Central memory CD4-positive, alpha-beta T cell (primary cell): ENCODE measurements at places on chromosomes 1 and 21.

DNA sequence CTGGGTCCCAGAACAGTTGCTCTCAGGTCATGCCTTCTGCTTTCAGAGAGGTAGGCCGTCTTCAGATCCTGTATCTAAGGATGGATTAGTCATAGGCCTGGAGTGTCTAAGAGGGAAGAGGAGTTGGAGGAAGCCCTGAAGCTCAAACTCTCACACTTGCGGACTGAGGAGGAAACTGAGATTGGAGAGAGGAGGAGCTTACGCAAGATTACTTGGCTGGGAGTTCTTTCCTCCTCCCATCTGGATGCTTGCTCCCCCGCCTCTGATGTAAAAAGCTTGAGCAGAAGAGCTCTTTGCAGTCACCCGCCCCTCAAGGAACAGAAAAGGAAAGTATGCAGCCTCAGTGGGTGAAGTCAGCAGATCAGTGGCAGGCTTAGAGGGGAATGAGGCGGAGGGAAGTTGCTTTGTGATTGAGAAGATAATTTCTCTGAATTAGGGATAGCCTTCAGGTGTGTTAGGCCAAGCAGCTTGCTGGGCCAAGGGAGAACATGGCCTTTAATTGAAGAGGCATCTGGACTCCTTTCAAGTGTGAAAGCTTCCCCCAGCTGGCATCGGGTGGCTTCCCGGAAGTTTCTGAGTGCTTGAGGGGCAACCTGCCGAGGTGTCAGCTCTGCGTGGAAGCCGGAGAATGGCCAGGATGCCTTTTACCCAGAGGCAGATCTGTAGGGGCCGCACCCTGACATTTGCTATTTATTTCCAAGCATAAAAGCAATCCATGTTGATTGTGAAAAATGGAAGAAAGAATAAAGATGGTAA, 6.6 kb downstream of the ADORA1 start:
- no peak for DNase-seq

DNA sequence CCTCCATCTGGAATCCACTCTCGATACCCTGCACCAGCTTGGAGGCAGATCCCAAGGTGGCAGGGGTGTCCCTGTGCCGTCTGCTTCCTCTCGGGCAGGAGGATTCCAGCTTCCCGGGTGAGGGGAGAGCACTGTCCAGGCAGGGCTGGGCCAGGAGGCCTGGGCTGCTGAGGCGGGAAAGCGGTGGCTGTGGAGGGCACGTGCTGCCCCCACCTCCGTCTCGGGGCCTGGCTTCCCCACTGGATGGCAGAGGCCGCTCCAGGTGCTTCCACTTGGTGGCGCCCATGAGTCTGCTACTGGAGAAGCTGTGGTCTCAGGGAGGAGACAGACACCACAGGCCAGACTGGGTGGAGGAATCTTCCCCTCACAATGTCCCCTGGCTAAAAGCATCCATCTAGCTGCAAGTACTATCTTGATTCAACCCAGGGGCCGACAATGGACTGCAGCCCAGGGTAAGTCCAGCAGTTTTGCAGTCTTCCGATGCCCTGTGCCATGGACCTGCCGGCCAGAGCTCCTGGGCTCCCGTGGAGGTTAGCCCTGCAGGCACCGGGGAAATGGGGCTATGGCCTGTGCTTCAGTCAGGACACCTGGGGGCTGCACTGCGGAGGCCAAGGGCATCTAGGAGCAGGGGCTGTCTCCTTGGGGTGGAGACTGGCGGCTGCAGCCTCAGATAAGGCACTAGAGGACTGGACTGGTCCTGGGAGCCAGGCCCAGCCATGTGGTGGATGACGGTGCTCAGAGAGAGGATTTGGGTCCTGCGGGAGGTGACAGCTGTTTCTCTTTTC, 41.3 kb upstream of the EIF4G3 start:
- DNase-seq: peak; percentile 12

DNA sequence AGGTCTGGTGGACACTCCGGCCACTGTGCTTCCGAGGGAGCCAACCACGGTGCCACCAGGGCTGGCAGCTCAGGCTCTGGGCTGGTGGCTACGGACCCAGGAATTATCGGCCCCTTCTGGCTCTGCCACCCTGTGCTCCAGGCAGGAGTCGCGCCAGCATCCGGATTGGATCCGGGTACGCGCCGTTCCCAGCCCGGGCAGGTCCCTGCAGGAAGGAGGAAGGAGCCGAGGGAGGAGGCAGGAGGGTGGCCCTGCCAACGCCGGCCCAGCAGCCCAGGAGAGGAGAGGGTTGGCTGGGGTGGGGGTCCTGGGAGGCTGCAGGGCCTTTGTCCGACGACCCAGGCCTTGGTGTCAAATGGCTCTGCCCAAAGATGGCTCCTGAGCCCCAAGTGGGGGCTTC, 160.5 kb downstream of the CASZ1 start:
- no peak for DNase-seq

GRCh38 chr1:92843046-92843423, 11.2 kb downstream of the RPL5 start:
- DNase-seq: no peak

- DNase-seq: no peak
Observed at GRCh38 chr1:246216906-246217305, 290.2 kb downstream of the SMYD3 start.

- no peak for DNase-seq
Observed at GRCh38 chr1:63921359-63921758, 147.5 kb downstream of the ROR1 start.

DNA sequence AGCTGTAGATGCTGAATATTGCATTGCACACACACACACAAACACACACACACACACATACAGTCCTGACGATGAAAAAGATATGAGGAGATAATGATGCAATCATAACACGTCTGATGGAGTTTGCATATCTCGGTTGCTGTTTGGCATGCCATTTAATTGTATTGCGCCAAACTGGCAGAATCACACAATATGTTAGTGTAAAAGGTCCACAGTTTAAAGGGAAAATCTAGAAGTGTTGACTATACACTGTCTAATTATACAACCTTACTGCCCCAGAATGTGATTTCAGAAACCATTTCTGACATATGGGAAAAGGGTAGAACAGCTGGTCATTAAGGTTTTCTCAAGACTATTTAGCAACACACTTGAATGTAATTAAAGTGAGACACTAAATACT, 123.7 kb upstream of the PROX1 start:
- DNase-seq: no peak

GRCh38 chr1:104466068-104466467, 716.4 kb downstream of the AMY1C start:
- DNase-seq: no peak

DNA sequence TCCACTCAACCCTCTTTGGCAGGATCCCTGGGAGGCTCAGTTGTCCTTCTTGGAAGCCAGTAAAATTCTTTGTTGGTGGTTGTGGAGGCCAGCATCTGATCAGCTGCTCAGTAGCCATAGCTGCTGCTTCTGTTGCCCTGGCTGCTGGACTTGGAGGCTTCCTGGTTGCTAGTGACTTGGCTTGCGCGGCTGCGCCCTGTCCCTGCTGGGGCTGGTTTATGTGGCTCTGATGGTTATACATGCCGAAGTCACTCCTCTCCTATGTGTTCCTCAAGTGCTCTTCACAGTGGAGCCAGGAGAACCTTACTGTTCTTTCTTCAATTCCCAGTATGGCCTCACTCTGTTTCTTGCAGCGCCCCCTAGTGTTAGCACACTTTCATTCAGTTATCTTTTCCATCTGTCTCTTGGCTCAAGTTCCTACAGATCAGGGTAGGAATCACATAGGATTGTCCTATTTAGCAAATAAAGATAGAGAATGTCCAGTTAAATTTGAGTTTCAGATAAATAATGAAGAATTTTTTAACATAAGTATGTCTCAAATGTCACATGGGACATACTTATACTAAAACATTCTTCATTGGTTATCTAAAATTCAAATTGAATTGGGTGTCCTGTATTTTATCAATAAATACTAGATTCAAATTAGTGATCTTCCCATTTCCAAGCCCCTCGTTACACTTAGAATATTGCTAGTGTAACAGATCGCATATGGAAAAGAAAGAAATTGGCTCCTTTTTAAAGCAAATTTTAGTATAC, 176.5 kb downstream of the TGFB2 start:
- DNase-seq: peak; percentile 1
